Activated CD4-positive, alpha-beta T cell treated with anti-CD3 and anti-CD28 coated beads, Interleukin-2, Interleukin-4, amounts not matched to agents 100 ng/mL and 50 ng/mL, durations not matched to agents 16 hours and 8 hours (primary cell): ENCODE measurements at places on chromosomes 2 and 18.

DNA sequence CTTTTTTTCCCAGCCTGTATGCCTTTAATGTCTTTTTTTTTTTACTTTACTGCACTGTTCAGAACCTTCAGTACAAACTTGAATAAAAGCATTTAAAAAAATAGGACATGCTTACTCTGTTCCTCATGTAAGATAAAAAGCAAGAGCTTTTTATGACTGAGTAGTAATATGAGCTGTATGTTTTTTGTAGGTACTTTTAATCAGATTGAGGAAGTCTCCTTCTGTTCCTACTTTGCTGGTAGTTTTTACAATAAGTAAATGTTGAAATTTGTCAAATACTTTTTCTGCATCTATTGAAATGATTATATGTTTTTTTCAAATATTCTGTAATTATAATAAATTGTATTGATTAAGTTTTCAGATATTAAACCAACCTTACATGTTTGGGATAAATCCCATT lies 189.8 kb downstream of the FAM210A start:
- DNase-seq = no peak

DNA sequence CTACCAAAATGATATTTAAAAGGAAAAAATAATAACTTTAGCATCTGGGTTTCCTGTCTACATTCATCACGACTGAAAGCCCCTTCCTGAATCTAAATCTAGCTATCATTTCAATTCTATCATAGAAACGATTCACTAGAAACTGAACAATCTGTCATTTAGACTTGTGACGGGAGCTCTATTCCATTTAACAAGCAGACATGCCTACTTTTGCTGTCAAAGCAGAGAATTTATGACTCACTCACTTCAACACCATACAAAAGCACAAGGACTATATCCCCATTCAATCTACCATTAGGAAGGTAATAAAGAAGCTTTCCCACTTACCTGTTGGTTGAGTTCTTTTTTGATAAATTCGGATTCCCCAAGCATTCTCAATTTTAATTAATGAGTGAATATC lies 1072.3 kb downstream of the LRP1B start:
- no peak for DNase-seq

DNA sequence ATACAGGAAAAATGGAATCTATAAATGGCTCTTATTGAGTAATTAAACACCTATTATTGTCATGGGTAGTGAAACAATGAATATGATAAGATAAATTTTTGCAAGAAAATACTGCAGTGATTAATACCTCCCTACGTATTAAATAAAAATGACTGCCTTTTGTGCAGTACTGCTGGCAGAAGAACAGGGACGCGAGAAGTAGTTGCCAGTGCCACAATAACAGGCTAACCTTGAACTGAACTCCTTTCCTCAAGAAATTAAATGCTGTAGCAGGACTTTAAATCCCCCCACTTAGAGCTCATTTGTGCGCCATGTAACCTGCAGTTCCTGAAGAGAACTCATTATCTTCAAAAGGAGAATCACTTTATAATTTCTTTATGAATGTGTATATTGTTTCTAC lies 24.6 kb downstream of the FIGN start:
- DNase-seq = no peak

GRCh38 chr18:1965016-1965415 lies 606.3 kb downstream of the METTL4 start:
- DNase-seq = no peak

GRCh38 chr2:188898261-188898660 lies 75.9 kb upstream of the COL3A1 start:
- no peak for DNase-seq

- no peak for DNase-seq
Observed at GRCh38 chr2:9310798-9311197, 104.2 kb downstream of the ASAP2 start.

DNA sequence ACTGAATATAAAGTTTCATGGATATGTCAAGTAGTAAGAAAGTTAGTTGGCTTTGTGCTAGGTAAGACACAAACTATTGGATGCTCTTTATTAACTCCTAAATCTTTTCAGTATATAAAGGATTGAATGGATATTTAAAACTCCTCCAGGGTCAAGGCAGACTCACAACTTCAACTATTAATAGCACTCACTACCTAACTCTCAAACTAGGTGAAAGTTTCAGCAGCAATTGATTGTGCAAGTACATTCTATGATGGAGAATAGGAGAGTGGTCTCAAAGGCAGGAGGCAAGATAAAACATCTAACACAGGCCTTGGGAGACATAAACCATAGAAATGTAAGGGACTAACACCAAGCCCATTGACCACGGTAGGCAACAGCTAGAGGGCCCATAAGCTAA lies 328.9 kb upstream of the CHAC2 start:
- DNase-seq = no peak
